Left kidney (tissue), 8 donors: ENCODE measurements at places on chromosomes 4 and X. TPM values are rescaled to one million over a fixed set of nuclear protein-coding genes. Genes with fewer than 3 reads are reported as not detected.

GRCh38 chr4:167171928-167172327 lies 62.4 kb downstream of the SPOCK3 start:
- DNase-seq: no peak

DNA sequence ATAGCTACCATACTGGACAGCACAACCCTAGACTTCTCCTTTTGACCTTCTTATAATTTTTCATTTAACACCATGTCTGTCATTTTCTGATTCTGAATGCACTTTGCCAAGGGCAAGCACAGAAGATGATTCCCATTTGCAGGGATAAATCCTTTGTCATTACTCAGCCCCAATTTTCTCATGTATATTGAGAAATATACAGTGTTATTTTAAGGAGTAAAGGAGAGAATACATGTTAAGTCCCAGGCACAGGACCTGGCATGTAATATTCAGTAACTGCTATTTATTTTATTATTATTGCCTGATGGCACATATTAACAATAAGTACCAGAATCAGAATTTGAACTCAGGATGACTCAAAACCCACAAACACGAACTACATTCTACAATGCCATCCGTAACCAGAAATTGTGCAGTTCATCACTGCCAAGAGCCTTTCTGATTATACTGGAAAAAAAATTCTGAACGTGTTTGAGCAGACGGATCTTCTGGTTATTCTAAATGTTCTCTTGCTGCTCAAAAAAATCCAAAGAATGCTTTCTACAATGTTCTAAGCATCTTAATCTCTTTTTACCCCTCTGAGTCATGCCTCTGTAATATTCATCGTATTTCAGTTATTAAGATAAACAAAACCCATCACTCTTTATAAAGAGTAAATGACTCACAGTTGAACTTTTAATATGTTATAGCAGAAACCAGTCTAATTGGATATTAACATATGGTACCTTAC lies 170.0 kb downstream of the MID1 start:
- no peak for DNase-seq

The NUDT10 gene
- 11.8 TPM for polyA plus RNA-seq

The CXXC4 gene
- polyA plus RNA-seq: 13.5 TPM

DNA sequence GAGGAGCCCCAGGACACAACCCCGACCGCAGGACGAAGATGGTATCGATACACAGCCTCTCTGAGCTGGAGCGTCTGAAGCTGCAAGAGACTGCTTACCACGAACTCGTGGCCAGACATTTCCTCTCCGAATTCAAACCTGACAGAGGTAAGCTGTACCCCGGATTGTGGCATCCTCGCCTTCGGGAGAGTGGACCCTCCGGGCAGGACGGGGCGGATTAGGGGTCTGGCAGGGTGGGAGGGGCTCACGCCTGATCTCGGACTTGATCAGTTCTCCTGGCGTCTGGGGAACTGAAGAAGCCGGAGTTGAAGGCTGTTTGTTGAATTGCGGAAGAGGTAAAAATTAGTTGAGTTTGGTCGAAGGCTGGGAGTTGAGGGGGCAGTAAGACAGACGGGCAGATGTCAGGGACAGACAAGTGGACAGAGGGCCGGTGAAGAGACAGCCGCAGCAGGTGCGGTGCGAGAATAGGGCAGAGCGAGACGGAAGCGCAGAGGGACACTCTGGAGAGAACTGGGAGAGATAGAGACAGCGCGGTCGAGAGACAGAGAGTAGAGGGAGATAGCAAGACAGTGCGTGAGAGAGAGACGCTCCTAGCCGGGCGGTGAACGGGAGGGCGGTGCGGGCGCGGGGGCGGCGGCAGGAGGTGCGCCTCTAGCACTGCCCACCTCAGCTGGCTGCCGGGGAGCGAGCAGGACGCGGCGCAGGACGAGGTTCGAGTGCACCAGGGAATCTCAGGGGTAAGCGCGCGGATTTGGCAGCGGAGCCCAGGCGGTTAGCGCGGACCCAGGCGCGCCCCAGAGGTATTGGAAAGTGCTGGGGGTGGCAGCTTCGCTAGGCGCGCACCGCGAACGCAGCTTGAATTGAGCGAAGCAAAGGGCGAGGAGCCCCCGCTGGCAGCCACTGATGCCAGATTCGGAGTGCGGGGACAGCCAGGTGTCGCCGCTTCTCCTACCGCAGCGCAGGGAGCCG lies 23.9 kb downstream of the ARHGAP36 start:
- DNase-seq: no peak

The AIFM1 gene
- 100 TPM for polyA plus RNA-seq

The CSN3 gene
- not detected for polyA plus RNA-seq

The DCHS2 gene
- polyA plus RNA-seq: 8.4 TPM

The BRS3 gene
- polyA plus RNA-seq: 0.12 TPM

GRCh38 chr4:66564901-66565651 lies 894.8 kb upstream of the EPHA5 start:
- no peak for DNase-seq

- no peak for DNase-seq
These were observed 50.5 kb downstream of the RHOH start for GRCh38 chr4:40247350-40247749.

The GAGE12H gene
- not detected for polyA plus RNA-seq

DNA sequence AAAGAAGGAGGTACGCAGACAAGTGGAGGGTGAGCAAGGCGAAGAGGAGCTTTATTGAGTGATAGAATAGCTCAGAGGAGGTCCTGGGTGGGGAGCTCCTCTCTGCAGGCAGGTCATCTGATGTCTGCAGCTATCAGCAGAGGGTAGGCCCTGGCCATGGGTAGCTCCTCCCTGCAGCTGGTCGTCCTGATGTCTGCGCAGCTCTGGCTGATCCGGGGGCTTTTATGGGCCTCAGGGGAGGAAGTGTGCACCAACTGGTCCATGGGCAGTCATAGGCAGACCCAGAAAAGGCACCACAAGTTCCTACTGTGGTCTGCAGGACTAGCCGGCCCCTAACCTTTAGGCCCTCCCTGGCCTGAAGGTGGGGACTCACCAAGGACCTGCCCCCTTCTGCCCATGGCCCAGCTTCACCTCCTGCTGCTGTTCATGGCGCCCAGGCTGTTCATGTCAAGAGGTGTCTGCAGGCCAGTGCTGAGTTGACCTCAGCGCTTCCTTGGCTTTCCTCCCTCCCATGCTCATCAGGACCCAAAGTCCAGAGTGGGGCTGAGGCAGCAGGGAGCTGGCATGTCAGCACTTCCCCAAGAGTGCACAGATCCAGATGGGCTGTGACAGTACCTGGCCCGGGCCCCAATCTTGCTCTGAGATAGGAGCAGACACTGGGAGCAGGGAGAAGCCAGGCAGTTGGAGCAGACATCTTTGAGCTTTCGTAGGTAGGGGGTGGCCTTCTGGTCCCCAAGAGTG lies 46.1 kb downstream of the ARAP2 start:
- DNase-seq: no peak

DNA sequence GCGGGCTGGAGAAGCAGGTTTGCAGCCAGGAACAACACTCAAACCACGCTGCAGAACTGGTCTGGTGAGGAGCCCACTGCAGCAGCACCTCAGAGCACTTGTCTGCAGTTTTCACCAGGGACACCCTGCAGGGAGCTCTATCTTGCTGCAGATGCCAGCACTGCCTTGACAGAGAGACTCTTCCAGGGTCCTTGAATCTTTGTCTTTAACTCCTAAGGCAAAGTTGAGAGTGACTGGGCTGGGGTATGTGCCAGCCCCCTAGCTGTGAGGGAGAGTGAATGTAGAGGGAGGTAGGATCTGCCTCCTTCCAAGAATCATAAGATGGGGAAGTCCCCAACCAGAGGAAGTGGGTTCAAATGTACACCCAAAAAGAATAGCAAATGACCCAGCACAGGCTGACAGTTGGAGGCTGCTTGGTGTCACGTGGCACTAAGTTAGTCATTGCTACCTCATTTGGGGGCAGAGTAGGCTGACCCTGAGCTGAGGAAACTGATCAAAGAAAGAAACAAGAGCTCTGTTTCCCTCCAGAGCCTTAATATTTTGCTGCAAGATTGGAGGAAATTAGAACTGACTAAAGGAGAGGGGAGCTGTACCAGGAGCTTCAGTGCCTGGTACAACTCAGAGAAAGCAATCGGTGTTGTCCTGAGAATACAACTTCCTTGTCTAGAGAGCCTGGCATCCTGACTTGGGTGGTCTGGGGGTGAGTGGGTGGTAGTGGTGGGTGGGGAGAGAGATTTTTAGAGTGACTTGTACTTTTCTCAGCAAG lies 28.2 kb upstream of the HUWE1 start:
- DNase-seq: no peak

- no peak for DNase-seq
These were observed 213.3 kb upstream of the MAB21L2 start for GRCh38 chr4:150368667-150369066.

GRCh38 chrX:26631385-26631784 lies 415.4 kb downstream of the MAGEB5 start:
- DNase-seq: no peak

GRCh38 chrX:150465881-150466775 lies 102.3 kb upstream of the MTM1 start:
- no peak for DNase-seq

DNA sequence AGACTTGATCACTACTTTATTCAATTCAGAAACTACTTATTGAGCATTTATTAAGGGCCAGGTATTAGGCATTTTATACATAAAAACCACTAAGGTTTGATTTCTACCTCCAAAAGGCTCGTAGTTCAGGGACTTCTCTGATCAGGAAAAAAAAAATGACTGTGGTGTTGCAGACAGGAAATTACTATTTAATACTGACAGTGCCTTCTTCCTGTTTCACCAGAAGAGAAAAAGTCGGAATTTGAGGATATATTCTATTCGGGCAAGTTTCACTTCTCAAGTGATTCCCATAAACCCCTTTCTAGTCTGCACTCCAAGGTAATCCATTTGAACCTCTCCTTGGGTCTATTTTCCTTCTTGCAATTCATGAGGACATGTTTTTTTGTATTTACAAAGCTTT lies 15.3 kb upstream of the TASL start:
- no peak for DNase-seq

GRCh38 chr4:81595287-81595686 lies 123.6 kb upstream of the RASGEF1B start:
- DNase-seq: no peak

The ZNF157 gene
- 1.6 TPM for polyA plus RNA-seq

DNA sequence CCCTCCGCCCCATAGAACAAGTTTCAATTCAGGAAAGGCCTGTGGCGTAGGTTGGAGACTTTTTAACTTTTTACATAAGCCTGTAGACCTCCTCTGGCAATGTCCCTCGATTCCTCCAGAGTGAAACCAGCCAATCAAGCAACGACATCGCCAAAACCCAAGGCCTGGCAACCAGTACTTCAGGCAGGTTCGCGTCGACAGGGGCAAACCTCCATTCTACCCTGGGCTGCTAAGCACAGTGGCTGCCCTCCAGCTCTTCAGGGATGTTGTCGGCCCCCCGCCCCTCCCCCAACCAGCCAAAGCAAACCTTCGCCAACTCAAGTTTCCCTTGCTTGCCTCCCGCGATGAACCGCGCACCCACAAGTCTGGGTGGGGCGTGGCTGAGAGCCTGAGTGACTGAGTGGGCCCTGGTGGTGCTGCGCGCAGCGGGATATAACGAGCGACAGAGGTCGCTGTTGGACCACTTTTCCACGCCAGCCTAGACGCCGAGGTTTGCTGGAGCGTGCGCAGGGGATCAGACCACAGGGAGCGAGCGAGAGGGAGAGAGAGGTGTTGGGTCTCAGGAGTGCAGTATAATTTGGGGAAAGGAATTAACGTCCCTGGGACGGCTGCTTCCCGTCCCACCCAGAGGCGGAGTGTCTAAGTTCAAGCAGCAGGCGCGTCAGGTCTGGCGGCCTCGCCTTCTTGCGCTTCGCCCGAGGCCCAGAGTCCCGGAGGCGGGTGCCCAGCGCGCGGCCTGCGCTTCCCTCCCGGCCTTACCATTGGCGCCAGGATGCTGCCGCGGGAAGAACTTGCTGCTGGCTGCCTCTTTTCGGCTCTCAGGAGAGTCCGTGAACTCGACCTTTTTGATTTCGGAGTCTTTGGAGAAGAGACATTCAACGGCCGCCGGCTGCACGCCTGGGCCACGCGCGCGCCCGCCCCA lies 9.0 kb upstream of the PITX2 start:
- peak; percentile 85 for DNase-seq

DNA sequence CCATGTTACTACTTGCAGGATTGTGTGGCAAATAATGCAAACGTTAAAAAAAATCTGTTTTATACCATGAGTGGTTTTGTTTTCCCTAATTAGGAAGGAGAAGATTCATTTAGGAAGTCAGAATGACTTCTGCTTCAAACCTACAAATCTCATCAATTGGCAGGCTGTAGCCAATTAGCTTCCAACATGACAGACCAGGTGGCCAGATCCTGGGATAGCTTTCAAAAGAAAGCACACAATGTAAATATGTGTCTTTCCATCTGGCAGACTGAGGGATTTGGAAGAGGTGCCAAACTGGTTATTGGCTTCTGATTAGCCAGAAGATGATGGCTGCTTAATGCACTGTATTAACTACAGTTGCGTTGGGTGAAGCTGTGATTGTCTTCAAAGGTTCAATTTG lies 432.8 kb downstream of the ANKRD50 start:
- no peak for DNase-seq

The ARHGAP36 gene
- polyA plus RNA-seq: 0.15 TPM

The NEUROG2 gene
- not detected for polyA plus RNA-seq

The ARHGAP10 gene
- 18.4 TPM for polyA plus RNA-seq

GRCh38 chr4:47798165-47798564 lies 39.7 kb downstream of the CORIN start:
- DNase-seq: no peak

The TMEM255A gene
- 0.27 TPM for polyA plus RNA-seq

DNA sequence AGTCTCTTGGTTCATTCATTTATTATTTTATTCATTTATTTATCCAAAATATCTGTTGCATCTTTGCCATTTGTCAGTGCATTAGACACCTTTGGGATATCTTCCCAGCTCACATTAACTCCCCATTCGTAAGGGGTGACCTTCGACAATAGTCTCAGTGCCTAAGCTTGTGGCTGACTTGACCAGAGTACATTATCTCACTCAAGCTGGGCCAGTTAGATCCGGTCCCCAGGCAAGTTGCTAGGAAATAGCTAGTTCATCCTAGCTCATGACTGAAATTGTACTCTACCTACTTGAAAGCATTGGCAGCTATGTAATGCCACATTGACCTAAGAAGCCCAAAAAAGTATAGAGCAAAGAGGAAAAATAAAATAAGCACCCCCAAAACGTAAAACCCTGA lies 165.3 kb downstream of the FBXO8 start:
- no peak for DNase-seq

The DCLK2 gene
- 12.0 TPM for polyA plus RNA-seq

DNA sequence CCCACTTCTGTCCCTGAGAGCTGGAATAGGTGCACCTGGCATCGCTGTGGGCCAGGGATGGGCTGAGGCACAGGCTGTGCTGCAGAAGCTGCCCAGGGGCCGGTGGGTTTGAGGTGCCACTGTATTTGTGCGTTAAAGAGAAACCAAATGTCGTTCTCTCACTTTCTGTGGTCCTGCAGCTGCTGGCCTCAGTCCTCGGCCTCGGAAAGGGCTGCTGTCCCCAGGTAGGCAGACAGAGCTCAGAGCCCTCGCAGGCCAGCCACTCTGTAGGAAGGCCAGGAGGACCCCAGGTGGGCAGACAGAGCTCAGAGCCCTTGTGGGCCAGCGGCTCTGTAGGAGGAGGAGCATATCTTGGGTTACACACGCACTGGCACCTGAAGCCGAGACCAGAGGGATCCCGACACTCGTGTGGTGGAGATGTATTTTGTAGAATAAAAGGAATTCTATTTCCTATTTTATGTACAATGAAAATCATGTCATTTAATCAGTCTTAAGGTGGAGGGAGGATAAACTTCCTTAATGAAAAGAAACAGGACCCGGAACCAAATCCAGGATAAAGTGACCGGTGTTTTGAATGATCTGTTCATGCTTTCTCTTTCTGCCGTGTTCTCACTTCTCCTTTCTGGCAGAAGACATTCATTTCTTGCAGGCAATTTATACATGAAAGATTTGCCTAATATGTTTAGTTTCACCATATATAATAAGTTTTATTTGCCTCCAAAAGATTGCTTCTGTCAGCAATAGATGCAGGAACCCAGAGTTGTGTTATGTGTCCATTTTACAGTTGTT lies 54.4 kb upstream of the HGFAC start:
- DNase-seq: no peak
